ENCODE measurements at places on chromosomes 4 and X.

- no peak for DNase-seq
Observed at GRCh38 chrX:121036951-121037350, 10.5 kb upstream of the GLUD2 start.

DNA sequence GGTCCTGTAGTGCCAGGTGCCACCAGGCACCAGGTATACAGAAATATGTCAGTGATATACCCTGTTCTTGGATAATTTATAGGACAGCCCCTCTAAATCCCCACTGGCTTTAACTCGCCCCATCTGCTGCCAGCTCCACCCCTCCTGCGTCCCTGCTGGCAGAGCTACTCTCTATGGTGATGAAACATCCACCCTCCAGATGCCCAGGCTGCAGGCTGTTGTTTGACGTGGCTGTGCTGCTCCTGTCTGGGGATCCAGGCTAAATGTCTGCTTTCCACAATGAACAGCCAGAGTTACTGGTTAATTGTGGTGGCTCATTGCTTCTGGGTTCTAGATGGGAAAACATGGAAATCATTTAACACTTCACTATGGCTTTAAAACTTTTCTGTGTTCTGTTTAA, 12.9 kb downstream of the NHSL2 start:
- no peak for DNase-seq

- peak; percentile 80 for DNase-seq
Observed at GRCh38 chrX:21509912-21510311, 135.7 kb downstream of the CNKSR2 start.

GRCh38 chr4:37757761-37758160, 68.7 kb upstream of the PGM2 start:
- no peak for DNase-seq

GRCh38 chrX:103107836-103108235, 14.9 kb upstream of the NXF3 start:
- DNase-seq = no peak

GRCh38 chrX:4572691-4573090, 859.2 kb upstream of the PRKX start:
- no peak for DNase-seq

GRCh38 chr4:69577245-69577644, 62.2 kb downstream of the UGT2A2 start:
- DNase-seq = no peak

GRCh38 chr4:38674258-38675144, 10.5 kb downstream of the KLF3 start:
- no peak for DNase-seq

GRCh38 chr4:7956270-7956808, 16.7 kb upstream of the AFAP1 start:
- no peak for DNase-seq

DNA sequence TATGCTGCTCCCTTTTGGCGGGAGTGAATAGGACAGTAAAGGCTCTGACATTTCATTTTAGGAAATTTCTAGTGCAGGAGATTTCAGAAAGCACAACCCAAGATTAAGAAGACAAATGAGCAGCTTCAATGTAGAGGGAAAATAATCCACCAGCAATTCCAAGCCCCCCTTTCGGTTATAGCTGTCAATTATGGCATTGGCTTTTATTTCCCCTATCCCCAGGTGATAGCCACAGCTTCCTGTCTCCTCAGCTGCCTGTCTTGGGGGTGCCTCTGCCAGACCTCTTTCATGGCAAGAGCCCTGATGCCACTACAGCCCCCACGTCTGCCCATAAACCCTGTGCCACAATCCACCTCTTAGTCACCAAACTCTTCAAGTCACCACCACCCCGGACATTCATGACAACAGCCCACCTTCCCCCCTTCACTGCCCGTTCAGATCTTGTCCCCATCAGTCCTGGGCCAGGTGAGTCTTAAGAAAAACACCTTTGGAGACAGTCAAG, 48.4 kb upstream of the CLNK start:
- no peak for DNase-seq
